ENCODE measurements at places on chromosomes 3 and 15. TPM values are rescaled to one million over a fixed set of nuclear protein-coding genes. Genes with fewer than 3 reads are reported as not detected.
A peak's percentile ranks its signal among the peaks of the same experiment; 100 is the strongest.

The UPK1B gene
- not detected for total RNA-seq

DNA sequence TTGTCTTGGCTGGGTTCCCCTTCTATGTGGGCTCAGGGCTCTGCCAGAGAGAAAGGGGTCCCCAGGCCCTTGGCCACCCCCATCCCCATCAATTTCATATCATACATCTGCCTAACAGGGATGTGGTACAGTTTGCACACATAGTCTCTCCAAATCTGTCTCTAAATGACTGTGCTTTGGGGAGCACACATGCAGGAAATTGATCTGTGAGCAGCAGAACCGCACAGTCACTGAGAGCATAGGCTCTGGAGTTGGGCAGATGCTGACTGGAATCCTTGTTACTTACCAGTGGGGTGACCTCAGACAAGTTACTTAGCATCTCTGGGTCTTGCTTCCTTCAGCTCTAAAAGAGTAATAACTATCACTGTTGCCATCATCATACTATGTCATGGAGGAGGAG lies 273.9 kb downstream of the ABHD5 start:
- no peak for DNase-seq

The CFAP91 gene
- not detected for total RNA-seq

GRCh38 chr3:59245859-59246501 lies 196.2 kb upstream of the CFAP20DC start:
- DNase-seq, result no peak

The TRAT1 gene
- 88.8 TPM for total RNA-seq

The SLC28A2 gene
- total RNA-seq, result not detected

- DNase-seq, result peak; percentile 66
Observed at GRCh38 chr3:42539871-42540714, 37.6 kb downstream of the VIPR1 start.

GRCh38 chr15:88981244-88982215 lies 68.4 kb upstream of the MFGE8 start:
- DNase-seq, result no peak

The P2RY1 gene
- 0.17 TPM for total RNA-seq

DNA sequence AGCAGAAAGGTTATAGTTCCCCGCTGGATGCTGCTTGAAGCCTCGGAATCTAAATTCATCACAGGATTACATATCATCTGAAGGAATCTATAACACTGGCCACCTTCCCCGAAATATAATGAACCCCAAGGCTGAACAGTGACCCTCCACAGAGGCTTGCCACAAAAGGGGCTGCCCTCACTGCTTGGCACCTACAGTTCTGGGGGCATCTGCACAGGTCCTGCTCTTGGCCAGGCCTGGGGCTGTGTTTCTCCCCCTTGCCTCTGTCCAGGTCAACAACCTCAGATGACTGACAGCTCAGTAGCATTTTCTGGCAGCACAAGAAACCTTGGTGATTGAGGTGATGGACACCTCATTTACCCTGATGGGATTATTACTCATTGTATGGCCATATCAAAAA lies 1.5 kb upstream of the ADAMTS17 start:
- DNase-seq, result no peak

The GOLGA8A gene
- total RNA-seq, result 295 TPM

DNA sequence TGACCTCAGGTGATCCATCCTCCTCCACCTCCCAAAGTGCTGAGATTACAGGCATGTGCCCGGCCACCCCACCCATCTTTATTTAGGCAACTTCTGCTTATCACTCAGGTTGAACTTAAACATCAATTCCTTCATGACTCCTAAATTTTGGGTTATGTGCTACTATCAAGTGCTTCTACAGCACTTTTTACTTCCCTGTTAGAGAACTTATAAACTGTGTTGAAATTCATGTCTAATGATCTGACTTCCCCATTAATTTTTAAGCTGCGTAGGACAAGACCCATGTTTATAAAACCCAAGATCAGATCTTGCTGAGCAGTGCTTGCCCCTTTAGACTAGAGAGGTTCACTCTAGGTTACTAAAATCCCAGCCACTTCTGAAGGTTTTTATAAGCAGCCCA lies 266.2 kb upstream of the TPRG1 start:
- no peak for DNase-seq

Measured in CD4-positive, alpha-beta T cell (primary cell).